ENCODE measurements at places on chromosomes 5 and 9. TPM values are rescaled to one million over a fixed set of nuclear protein-coding genes. Genes with fewer than 3 reads are reported as not detected.

SLC6A3 gene
- total RNA-seq: not detected

- H3K4me3 ChIP-seq: no peak overlapping the region
- peaks cover 18% of the 10 kb centered on the region for H3K4me1 ChIP-seq
- H3K27ac ChIP-seq: no peak overlapping the region
- peaks cover 5% of the 10 kb centered on the region for H3K27me3 ChIP-seq
Measured at GRCh38 chr9:136623016-136623841, 39.5 kb upstream of the EGFL7 start.

- no peaks in the 10 kb centered on the region for H3K27me3 ChIP-seq
- H3K4me1 ChIP-seq: peaks cover 36% of the 10 kb centered on the region
- H3K4me3 ChIP-seq: peak overlapping the region; percentile 37
- H3K27ac ChIP-seq: peak overlapping the region; percentile 88
Measured at GRCh38 chr5:78638423-78638822, 10.1 kb downstream of the LHFPL2 start.

ARL10 gene
- total RNA-seq: 29.5 TPM

- no peaks in the 10 kb centered on the region for H3K36me3 ChIP-seq
- H3K4me3 ChIP-seq: no peak overlapping the region
- H3K27ac ChIP-seq: no peak overlapping the region
- DNase-seq: no peak
- peaks cover 6% of the 10 kb centered on the region for H3K4me1 ChIP-seq
Measured at GRCh38 chr5:103523319-103523718, 39.3 kb downstream of the NUDT12 start.

DNA sequence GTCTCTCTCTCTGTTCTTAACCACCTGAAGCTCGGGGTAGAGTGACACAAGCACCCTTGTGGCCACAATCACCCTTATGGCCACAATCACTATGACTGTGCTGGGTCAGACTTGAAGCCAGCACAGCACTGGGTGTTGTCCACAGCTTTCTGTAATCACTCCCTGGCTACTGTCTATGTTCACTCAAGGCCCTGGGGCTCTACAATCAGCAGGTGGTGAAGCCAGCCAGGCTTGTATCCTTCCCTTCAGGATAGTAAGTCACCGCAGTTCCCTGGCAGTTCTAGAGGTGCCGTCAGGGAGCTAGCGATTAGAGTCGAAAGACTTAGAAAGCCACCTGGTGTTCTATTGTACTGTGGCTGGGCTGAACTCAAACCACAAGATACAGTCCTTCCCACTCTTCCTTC is 44.2 kb downstream of the GDA start:
- no peak overlapping the region for H3K4me3 ChIP-seq
- no peaks in the 10 kb centered on the region for H3K27me3 ChIP-seq
- H3K4me1 ChIP-seq: no peaks in the 10 kb centered on the region
- DNase-seq: no peak

All from progenitor cell of endocrine pancreas (in vitro differentiated cells).